Islet precursor cell (in vitro differentiated cells): ENCODE measurements at places on chromosomes 7 and 10.

DNA sequence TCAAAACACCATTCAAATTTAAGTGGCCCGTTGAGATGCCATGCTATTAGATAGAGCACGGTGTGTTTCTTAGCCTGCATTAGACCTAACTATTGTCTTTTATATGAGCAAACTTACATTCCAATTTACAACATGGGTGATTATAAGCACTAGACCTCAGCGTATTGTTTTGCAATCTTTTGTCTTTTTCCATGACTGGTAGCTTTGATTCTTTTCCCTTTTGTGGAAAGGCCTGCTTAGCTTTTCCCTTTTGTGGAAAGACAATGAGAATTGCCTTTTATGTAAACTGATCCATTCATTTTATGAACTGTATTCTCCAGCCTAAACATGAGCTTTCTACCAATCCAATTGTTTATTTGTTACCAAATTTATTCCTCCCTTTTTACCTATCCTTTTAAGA lies 823.1 kb downstream of the CCSER2 start:
- DNase-seq: no peak

GRCh38 chr7:111362506-111363054 lies 199.7 kb downstream of the IMMP2L start:
- no peak for DNase-seq

- DNase-seq: no peak
Observed at GRCh38 chr7:83111391-83111790, 51.3 kb downstream of the PCLO start.

GRCh38 chr7:157630301-157630853 lies 293.6 kb downstream of the DNAJB6 start:
- no peak for DNase-seq

DNA sequence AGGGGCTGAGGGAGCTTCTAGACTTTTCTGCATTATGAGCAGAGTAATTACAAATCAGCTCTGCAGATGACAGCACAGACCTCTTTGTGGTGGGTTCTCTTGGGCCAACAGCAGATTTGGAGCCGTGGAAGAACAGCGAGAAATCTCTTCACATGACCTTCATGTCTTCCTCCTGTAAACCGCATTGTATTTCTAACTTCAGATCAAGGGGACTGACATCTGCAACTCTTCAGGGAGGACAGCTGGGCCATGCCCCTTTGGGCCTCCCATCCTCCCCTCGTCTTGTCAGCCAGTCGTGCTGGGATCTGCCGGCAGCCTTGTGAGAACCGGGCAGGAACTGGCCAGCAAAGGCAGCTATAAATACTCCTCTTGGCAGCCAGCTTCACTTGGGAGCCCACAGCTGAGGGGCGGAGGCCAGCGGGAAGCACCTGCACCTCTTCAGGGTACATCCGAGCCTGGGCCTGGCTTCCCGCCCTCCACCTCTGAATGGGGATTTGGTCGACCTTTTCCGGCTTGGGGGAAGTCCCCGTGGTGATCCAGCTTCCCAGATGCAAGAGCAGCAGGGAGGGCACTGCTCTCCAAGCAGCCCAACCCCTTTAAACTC lies 54.7 kb downstream of the STEAP1B start:
- DNase-seq: no peak

DNA sequence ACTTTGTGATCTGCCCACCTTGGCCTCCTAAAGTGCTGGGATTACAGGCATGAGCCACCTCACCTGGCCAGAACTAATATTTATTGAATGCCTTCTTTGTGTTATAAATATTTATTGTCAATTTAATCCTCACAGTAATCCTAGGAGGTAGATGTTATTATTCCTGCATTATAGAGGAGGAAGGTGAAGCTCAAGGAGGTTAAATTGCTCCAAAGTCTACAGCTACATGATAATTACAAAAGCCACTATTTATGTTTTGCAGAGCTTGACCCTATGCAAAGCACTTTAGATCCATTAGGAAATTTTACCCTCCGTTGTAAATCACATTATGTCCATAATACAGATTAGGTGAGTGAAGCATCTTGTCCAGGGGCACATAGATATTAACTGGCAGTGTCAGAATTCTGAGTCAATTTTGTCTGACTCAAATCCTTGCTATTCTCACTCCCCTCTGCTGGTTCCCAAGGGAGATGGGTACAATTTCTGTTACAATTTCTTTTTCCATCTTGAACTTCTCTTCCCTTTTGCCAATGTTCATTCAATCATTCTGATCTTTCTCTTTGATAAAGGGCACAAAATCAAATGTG lies 25.7 kb upstream of the CDK14 start:
- DNase-seq: no peak

GRCh38 chr10:17075533-17076359 lies 53.9 kb downstream of the CUBN start:
- DNase-seq: no peak

- DNase-seq: peak; percentile 2
Observed at GRCh38 chr7:135792363-135792668, 43.7 kb upstream of the FAM180A start.

DNA sequence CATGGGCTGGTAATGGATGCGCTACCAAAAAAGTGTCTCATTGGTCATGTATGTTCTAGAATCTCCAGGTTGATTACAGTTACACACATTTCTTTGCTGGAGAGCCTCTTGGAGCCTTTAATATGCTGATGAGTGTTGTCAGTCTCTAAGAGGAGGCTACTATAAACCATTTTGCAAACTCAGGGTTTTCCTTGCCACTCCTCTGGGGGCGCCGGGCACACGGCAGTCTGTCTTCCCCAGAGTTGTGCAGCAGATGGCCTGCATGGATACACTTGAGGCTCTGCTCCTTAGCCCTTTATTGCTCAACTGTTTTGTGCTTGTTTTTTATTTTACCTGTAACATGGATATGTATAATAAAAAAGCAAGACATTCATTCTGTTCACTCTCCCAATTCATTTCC lies 196.5 kb downstream of the ACTR3B start:
- no peak for DNase-seq

DNA sequence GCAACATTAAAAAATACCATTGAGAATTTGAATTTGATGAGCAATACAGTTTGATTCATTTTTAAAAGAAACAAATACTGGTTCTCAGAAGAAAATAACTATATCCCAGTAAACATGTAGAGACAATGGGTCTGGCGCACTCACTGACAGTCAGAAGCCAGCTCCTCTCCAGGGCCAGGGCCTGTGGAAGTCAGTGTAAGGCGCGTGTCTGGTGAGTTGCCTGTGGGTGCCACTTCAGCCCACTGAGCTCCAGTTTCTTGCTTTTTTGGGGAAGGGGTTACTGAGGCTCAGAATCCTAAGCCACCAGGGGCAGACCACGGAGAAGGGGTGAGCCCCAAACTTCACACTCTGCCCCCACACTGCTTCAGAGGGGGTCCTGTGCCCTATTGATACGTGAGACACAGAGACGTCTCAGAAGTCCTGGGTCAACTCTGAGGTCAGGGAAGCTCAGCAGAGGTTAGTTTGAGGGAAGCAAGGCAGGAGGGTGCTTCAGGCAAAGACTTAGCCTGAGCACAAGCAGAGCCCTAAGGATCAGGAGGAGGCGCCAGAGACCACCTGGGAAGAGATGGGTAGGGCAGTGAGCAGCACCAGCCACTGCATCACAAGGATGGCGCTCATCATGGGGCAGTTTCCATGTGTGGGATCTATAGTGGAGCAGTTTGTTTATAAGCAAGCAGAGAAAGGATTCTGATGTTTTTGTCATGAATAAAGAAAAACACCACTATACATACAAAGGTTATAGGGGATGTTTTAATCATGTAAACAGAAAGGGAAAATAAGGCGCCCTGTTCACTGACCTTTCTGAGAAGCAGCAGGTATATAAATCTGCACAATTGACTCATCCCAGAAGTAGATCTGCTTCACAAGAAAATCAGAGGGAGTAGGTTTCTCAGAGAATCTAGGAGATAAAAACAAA lies 95.7 kb downstream of the PKD1L1 start:
- DNase-seq: peak; percentile 69

- DNase-seq: peak; percentile 80
Observed at GRCh38 chr7:35714862-35715261, 19.9 kb upstream of the HERPUD2 start.

GRCh38 chr10:5206799-5207198 lies 10.2 kb downstream of the AKR1C4 start:
- DNase-seq: no peak

GRCh38 chr7:44555350-44555749 lies 14.2 kb upstream of the NPC1L1 start:
- no peak for DNase-seq

DNA sequence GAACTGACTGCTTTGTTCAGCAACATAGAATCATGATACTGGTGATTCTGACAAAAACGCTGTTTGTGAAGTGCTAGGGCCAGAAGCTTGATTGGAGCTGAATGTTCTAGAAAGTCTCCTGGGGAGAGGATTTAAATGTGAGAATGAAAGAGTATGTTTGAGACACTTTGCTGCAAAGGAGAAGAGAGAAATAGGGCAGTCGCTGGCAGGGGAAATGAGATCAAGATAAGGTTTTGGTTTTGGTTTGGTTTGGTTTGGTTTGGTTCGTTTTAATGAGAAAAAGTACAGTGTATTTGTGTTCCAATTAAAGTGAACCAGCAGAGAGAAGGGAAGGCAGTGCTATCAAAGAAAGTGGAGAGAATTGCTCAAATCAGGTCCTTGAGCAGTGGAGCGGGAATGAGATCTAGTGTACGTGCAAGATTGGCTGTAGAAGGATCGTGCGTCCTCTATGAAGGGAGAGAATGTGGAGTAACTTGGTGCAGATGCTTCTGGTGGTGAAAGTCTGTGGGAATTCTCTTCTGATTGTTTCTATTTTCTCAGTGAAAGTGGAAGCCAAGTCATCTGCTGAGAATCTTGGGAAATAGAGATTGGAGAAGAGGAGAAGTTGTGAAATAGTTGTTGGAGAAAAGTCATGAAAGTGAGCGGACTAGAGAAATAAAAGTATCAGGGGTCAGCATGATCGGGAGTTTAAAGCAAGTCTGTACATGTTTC lies 270.5 kb downstream of the CCDC3 start:
- DNase-seq: no peak

GRCh38 chr10:102815790-102816549 lies 21.2 kb downstream of the CYP17A1 start:
- no peak for DNase-seq

DNA sequence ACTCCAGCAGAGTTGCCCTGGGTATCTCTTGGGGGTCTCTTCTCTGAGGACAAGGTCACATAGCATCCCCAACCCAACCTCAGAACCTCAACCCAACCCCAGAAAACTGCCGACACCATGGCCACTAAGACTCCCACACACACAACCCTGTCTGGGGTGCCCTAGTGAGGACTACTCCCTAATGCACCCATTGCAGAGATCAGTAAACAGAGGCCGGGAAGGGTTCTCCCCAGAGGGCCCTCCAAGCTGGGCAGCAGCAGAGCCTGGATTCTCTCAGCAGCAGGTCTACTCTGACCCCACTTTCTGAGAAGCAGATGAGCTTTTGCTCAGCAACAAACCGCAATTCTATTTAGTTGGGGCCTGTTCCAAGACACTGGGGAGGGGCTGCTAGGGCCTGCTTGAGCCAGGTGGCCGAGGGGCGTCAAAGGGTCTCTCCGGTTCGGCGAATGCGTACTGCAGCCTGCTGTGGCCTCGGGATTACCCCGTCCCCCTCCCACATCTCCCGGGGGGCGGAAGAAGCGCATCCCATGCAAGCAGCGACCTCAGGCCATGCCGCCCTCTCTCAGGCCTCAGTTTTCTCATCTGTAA lies 828 bp downstream of the OGDHL start:
- peak; percentile 48 for DNase-seq

DNA sequence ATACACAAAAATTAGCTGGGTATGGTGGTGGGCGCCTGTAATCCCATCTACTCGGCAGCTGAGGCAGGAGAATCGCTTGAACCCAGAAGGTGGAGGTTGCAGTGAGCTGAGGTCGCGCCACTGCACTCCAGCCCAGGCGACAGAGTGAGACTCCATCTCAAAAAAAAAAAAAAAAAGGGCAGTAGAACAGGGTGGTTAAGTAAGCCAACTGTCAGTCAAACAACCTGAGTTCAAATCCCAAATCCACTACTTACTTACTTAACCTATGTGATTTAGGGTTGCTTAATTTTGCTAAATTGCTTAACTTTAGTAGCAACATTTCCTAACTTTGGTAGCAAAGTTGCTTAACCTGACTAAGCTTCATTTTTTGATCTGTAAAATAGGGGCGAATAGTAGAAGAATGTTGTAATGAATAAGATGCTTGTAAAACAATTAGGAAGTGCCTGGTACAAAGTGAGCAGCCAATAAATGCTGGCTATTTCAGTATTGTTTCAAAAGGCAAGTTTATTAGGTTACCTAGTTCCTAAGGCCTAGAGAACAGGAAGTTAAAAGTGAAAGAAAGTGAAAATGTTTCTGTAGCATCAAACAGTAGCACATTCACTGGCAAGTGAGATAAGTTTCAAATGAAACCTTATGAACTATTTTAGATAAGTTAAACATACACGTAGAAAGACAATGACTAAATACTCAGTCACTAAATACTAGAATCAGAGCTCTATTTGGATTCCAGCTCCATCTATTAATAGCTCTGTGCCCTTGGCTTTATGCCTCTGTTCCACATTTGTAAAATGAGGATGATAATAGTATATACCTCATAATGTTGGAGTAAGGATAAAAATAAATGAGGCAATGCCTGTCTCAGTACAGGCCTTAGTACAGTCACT lies 64.3 kb downstream of the HOXA1 start:
- DNase-seq: no peak

GRCh38 chr10:106764360-106764759 lies 400.1 kb downstream of the SORCS1 start:
- DNase-seq: no peak

GRCh38 chr10:36053775-36054174 lies 411.7 kb upstream of the FZD8 start:
- no peak for DNase-seq

DNA sequence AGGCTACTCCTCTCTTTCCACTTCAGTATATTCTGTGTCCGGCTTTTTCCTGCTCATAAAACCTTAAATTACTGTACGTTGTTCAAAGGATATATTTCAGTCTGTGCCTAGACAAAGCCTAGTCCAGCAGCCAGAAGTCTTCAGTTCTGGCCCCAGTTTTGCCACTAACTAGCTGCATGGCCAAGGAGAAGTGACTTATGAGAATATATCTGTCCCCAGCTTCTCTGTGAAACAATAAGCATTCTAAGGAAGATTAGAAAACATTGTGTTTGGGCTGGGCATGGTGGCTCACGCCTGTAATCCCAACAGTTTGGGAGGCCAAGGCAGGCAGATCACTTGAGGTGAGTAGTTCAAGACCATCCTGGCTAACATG lies 105.0 kb upstream of the HDAC9 start:
- DNase-seq: no peak

GRCh38 chr10:116511365-116511764 lies 34.4 kb upstream of the PNLIP start:
- no peak for DNase-seq

GRCh38 chr7:17530741-17531421 lies 232.4 kb downstream of the AHR start:
- DNase-seq: no peak

DNA sequence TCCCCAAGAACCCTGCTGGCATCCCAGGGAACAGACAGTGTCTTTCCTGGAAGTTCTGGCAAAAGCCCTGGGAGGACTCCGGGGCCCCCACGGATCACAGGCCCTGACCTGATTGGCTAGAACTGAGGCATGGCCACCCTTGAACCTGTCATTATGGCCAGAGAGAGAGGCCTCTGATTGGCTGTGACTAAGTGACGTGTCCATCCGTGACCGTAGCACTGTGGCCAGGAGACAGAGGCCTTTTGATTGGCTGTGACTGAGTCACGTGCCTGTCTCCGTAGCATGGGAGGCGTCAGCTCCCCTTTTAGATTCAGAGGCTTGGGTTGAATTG lies 163.8 kb downstream of the RGS10 start:
- DNase-seq: no peak

GRCh38 chr10:59702347-59702746 lies 7.3 kb downstream of the SLC16A9 start:
- no peak for DNase-seq

GRCh38 chr10:7397049-7398035 lies 13.5 kb downstream of the SFMBT2 start:
- no peak for DNase-seq
